ENCODE measurements at places on chromosomes 16 and 17.

DNA sequence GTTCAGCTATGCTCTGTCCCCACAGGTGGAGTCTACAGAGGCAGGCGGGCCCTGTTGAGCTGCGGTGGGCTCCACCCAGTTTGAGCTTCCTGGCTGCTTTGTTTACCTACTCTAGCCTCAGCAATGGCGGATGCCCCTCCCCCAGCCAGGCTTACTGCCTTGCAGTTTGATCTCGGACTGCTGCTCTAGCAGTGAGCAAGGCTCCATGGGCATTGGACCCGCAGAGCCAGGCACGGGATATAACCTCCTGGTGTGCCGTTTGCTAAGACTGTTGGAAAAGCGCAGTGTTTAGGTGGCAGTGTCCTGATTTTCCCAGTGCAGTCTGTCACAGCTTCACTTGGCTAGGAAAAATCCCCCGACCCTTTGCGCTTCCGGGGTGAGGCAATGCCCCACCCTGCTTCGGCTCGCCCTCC is 89.1 kb downstream of the BCAS3 start:
- no peak for DNase-seq
- no peak overlapping the region for H3K27ac ChIP-seq
- H3K4me3 ChIP-seq = no peak overlapping the region
- H3K4me1 ChIP-seq = no peaks in the 10 kb centered on the region
- H3K27me3 ChIP-seq = no peaks in the 10 kb centered on the region
- H3K36me3 ChIP-seq = no peaks in the 10 kb centered on the region

DNA sequence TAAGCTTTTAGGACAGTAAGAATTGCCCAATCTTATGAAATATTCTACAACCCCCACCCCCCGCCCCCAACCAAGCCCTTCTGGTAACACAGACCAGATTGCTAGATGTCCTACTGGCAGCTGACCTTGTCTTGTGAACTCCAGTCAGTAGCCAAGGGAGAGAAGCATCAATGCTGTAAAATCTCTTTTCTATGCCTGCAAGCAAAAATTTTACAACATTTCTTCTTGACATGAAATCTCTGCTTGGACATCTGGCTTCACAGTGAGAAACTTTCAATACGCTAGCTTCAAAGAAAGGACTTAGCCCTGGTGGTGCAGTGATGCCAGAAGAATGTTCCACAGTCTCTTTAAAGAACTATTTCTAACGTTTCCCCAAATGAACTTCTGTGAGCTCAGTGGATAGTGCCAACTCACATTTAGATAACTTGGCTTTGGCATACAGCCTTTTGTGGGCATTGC is 169.3 kb upstream of the AXIN2 start:
- no peaks in the 10 kb centered on the region for H3K27me3 ChIP-seq
- H3K36me3 ChIP-seq = no peaks in the 10 kb centered on the region
- H3K27ac ChIP-seq = no peak overlapping the region
- DNase-seq = peak; percentile 76

- peak overlapping the region; percentile 95 for H3K4me3 ChIP-seq
- no peak for DNase-seq
- H3K27ac ChIP-seq = peak overlapping the region; percentile 78
- H3K4me1 ChIP-seq = peaks cover 18% of the 10 kb centered on the region
- peaks cover 17% of the 10 kb centered on the region for H3K36me3 ChIP-seq
Measured at GRCh38 chr17:30292286-30292858, 628 bp upstream of the BLMH start.

DNA sequence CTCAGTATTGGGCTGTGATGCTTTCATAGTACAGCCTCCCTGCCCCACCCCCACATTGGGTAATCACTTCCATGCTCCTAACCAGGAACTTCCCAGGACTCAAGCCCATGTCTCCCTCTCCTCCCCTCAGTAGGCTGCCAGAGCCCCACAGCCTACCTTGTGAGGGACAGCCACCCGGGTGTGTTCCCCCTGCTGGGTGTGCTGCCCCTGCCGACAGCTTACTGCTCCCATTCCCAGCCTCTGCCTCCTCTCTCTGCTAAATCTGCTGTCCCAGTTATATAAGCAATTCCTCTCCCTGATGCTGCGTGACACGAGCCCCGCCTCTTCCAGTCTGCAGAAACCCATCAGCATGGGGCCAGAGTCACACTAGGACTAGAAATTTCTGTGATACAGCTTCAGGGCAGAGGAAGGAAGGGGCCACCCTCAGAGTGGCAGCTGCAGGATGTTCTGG is at the start of gene RSKR:
RSKR (minus strand) TSS at position 255 of the 451 bp plus-strand sequence; CDS start at position 231, 24 bp downstream.
- no peaks in the 10 kb centered on the region for H3K4me1 ChIP-seq
- no peaks in the 10 kb centered on the region for H3K27me3 ChIP-seq
- peaks cover 97% of the 10 kb centered on the region for H3K36me3 ChIP-seq
- no peak within 1 kb of the TSS for H3K27ac ChIP-seq
- DNase-seq = no peak

DNA sequence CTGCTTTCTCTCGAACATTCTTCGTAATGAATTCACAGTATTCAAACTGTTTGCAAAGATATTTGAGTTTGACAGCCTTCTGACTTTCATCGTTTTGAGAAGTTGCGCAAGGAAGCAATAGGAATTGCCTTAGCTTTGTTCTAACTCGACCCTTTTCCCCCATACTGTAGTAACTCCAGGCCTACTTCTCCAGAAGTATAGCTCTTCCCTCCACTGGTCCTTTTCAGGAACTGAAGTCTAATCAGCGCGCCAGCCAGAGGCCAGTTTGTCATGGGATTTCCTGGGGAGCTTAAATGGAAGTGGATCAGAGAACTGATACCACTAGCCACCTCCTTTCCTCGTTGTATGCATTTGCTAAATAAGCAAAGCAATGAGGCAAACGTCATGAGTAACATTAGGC is 27.9 kb downstream of the CDR2 start:
- H3K27ac ChIP-seq = no peak overlapping the region
- H3K27me3 ChIP-seq = no peaks in the 10 kb centered on the region
- H3K4me1 ChIP-seq = no peaks in the 10 kb centered on the region
- no peaks in the 10 kb centered on the region for H3K36me3 ChIP-seq
- no peak overlapping the region for H3K4me3 ChIP-seq

DNA sequence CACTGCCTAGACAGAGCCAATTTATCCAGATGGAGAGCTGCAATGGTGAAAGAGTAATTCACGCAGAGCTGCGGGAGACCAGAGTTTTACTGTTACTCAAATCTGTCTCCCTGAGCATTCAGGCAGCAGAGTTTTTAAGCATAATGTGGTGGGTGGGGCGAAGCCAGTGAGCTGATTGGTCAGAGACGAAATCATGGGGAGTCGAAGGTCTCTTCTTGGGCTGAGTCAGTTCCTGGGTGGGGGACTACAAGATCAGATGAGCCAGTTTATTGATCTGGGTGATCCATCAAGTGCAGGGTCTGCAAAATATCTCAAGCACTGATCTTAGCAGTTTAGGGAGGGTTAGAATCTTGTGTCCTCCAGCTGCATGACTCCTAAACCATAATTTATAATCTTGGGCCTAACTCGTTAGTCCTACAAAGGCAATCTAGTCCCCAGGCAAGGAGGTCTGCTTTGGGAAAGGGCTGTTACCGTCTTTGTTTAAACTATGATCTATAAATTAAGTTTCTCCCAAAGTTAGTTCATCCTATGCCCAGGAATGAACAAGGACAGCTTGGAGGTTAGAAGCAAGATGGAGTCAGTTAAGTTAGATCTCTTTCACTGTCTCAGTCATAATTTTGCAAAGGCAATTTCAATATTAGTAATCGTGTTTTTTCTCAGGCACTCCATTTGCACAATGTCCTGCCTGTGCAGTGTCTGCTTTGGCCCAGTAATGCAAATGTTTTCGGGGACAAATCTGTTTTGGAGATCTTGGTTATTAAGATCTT is 27.0 kb downstream of the PIGL start:
- no peaks in the 10 kb centered on the region for H3K4me1 ChIP-seq
- DNase-seq = no peak
- no peak overlapping the region for H3K4me3 ChIP-seq
- no peaks in the 10 kb centered on the region for H3K36me3 ChIP-seq
- no peaks in the 10 kb centered on the region for H3K27me3 ChIP-seq
- no peak overlapping the region for H3K27ac ChIP-seq

DNA sequence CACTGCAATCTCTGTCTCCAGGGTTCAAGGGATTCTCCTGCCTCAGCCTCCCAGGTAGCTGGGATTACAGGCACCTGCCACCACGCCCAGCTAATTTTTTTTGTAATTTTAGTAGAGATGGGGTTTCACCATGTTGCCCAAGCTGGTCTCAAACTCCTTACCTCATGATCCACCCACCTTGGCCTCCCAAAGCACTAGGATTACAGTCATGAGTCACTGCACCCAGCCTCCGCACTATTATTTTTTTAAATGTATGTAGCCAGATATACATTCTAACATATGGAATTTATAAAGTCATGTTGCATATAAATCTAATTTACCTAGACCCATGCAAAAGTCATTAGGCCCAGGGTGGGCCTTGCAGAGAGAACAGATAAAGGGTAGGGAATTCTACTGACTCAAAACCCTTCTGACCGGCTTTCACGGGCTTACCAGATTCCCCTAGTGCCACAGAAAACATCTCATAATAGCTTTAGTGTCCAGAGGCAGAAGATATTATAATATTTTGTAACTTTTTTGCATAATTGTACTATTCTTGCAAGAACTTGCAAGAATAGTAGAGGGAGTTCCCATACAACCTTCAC is 20.5 kb upstream of the HELZ start:
- no peak for DNase-seq
- no peak overlapping the region for H3K27ac ChIP-seq
- H3K4me3 ChIP-seq = no peak overlapping the region
- H3K27me3 ChIP-seq = no peaks in the 10 kb centered on the region
- peaks cover 6% of the 10 kb centered on the region for H3K4me1 ChIP-seq

- H3K4me1 ChIP-seq = peaks cover 11% of the 10 kb centered on the region
- no peak overlapping the region for H3K4me3 ChIP-seq
- DNase-seq = no peak
- no peaks in the 10 kb centered on the region for H3K27me3 ChIP-seq
- H3K27ac ChIP-seq = no peak overlapping the region
Measured at GRCh38 chr16:18948372-18949020, 22.3 kb upstream of the SMG1 start.

DNA sequence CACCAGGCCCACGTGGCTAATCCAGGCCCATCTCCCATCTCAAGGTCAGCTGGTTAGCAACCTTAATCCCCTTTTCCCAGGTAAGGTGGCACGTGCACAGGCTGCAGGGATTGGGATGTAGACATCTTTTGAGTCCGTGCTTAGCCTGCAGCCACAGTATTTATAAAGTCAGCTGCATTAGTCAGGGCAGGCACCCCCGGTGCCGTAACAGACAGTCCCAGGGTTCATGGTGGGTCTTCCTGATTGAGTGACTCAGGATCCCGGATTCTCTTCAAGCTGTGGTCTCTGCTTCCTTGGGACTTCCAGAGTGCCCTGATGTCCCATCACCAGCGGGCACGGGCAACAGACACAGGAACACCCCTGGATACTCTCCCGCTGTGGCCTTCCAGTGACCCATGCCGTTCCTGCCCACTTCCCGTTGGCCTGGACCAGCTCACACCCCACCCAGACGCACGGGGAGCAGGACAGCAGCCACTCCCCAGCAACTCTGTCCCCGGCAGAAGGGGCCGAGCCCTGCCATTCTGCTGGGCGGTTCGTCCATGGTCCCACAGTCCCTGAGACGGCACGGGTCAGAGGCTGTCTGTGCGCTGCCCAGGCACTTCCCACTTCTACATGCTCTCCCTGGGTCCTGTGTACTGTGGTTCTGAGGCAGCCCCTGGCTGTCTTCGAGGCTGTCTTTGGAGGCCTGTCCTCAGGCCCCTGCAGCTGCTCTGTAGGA is 248.6 kb upstream of the GSE1 start:
- H3K4me1 ChIP-seq = peaks cover 3% of the 10 kb centered on the region
- H3K4me3 ChIP-seq = no peak overlapping the region
- no peaks in the 10 kb centered on the region for H3K27me3 ChIP-seq
- no peak overlapping the region for H3K27ac ChIP-seq

GRCh38 chr17:46850688-46851028 is 725 bp upstream of the WNT9B start:
- H3K4me3 ChIP-seq = no peak overlapping the region
- H3K27me3 ChIP-seq = peaks cover 30% of the 10 kb centered on the region
- H3K4me1 ChIP-seq = peaks cover 10% of the 10 kb centered on the region
- H3K36me3 ChIP-seq = no peaks in the 10 kb centered on the region
- DNase-seq = no peak

- H3K36me3 ChIP-seq = no peaks in the 10 kb centered on the region
- no peaks in the 10 kb centered on the region for H3K27me3 ChIP-seq
- no peaks in the 10 kb centered on the region for H3K4me1 ChIP-seq
- H3K27ac ChIP-seq = no peak overlapping the region
- H3K4me3 ChIP-seq = no peak overlapping the region
- DNase-seq = peak; percentile 6
Measured at GRCh38 chr17:51869387-51869786, 289.1 kb downstream of the CA10 start.

- no peak overlapping the region for H3K4me3 ChIP-seq
- H3K27ac ChIP-seq = no peak overlapping the region
- H3K36me3 ChIP-seq = no peaks in the 10 kb centered on the region
- H3K4me1 ChIP-seq = no peaks in the 10 kb centered on the region
- H3K27me3 ChIP-seq = no peaks in the 10 kb centered on the region
- no peak for DNase-seq
Measured at GRCh38 chr17:77217566-77217965, 76.8 kb downstream of the SEC14L1 start.

DNA sequence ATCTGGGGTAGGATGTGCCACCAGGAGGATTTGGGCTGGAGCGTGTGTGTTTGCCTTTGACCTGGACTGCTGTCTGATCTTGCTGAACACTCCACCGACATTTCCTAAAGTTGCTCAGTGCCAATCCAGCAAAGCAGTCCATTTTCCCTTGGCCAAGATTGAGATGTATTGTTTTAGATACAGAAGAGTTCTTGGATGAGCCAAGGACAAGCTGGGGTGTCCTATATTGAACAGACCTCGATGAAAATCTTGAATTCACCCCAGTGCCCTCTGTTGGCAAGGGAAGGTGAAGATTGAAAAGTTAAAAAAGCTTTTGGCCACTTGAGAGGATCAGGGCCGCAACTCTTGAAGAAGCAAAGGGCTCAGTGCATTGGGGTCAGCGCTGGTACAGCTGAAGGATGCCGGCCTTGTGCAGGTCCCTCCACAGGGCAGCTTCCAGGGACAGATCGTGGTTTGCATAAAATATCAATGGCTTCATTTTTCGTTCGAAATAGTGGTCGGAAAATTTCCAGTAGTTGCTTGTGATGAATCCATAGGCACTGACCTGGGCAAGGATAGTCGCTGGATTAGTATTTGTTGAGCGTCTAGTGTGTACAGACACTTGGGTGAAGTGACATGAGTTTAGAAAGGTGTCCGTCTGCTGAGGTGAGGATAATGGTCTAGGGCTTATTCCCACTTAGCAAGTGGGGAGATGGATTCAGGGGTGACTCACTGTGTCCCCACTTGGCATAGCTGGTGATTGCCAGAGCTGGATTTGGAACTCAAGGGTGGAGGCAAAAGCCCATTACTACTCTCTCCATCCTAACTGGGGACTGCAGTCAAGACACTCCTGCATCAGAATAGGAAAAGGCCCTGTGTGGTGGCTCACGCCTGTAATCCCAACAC is 19.7 kb downstream of the ST6GALNAC2 start:
- H3K4me1 ChIP-seq = peaks cover 54% of the 10 kb centered on the region
- DNase-seq = no peak
- no peak overlapping the region for H3K4me3 ChIP-seq
- H3K27me3 ChIP-seq = no peaks in the 10 kb centered on the region

- no peak overlapping the region for H3K4me3 ChIP-seq
- H3K27me3 ChIP-seq = no peaks in the 10 kb centered on the region
- H3K36me3 ChIP-seq = no peaks in the 10 kb centered on the region
- DNase-seq = peak; percentile 8
Measured at GRCh38 chr16:57144027-57144426, 41.8 kb downstream of the PSME3IP1 start.

- no peak for DNase-seq
- no peak overlapping the region for H3K4me3 ChIP-seq
- H3K4me1 ChIP-seq = peaks cover 4% of the 10 kb centered on the region
- no peaks in the 10 kb centered on the region for H3K27me3 ChIP-seq
- no peaks in the 10 kb centered on the region for H3K36me3 ChIP-seq
- H3K27ac ChIP-seq = no peak overlapping the region
Measured at GRCh38 chr16:59210955-59211541, 476.9 kb upstream of the GOT2 start.
